ENCODE measurements at places on chromosomes 5 and 9.

DNA sequence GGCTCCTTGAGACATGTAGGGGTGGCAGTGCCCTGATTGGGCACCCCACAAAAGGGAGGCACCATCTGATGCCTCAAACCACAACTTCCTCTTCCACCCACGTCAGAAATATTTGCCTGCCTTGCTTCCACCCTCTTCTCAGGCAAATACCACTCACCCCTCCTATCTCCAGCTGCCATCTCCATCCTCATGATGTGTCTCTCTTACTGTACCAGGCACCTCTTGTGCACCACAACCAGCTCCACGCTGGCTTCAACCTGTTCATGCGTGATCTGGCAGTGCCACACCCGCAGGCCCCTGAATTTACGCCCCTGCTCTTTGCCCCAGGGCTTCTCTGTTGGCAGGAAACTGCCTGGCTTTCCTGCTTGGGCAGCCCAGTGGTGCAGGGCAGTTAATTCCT, 87.8 kb upstream of the HSPA9 start:
- DNase-seq: no peak

GRCh38 chr9:20579524-20580314, 42.6 kb downstream of the MLLT3 start:
- no peak for DNase-seq

GRCh38 chr9:18466101-18466500, 7.9 kb upstream of the ADAMTSL1 start:
- no peak for DNase-seq

- DNase-seq: no peak
Measured at GRCh38 chr9:75358846-75359245, 270.5 kb downstream of the OSTF1 start.

GRCh38 chr9:84129529-84129928, 148.9 kb downstream of the RMI1 start:
- no peak for DNase-seq

DNA sequence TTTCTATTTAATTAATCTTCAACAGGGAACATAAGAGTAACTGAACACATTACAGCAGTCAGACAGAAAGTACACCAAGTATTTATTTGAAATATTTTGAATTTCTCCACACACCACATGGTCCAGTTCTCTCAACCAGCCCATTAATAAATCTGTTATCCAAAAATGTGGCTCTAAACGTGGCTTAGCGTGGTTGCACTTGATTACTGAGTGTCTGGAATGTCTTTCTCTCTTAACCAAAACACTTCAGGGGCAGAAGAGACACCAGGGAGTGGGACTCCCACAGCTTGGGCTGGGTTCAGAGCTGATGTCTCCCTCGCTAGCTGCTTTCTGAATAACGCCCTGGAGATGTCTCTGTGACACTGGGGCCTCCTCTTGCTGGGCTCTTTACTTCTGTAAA, 52.6 kb upstream of the FANCC start:
- DNase-seq: no peak

All from left lobe of liver (tissue), 2 donors.